A172 (cell line): ENCODE measurements at places on chromosomes 1 and 21. TPM values are rescaled to one million over a fixed set of nuclear protein-coding genes. Genes with fewer than 3 reads are reported as not detected.

Gene PIK3R3
- total RNA-seq: 9.2 and 11.2 TPM in 2 replicates

Gene PPIAL4G
- total RNA-seq: not detected in 2 replicates

Gene NBPF8
- total RNA-seq: 6.8 and 10.2 TPM in 2 replicates

Gene SDF4
- 93.4 and 109 TPM in 2 replicates for total RNA-seq

Gene LCE2C
- not detected in 2 replicates for total RNA-seq

GRCh38 chr1:235429143-235429542, 61.9 kb downstream of the TBCE start:
- no peak for DNase-seq

DNA sequence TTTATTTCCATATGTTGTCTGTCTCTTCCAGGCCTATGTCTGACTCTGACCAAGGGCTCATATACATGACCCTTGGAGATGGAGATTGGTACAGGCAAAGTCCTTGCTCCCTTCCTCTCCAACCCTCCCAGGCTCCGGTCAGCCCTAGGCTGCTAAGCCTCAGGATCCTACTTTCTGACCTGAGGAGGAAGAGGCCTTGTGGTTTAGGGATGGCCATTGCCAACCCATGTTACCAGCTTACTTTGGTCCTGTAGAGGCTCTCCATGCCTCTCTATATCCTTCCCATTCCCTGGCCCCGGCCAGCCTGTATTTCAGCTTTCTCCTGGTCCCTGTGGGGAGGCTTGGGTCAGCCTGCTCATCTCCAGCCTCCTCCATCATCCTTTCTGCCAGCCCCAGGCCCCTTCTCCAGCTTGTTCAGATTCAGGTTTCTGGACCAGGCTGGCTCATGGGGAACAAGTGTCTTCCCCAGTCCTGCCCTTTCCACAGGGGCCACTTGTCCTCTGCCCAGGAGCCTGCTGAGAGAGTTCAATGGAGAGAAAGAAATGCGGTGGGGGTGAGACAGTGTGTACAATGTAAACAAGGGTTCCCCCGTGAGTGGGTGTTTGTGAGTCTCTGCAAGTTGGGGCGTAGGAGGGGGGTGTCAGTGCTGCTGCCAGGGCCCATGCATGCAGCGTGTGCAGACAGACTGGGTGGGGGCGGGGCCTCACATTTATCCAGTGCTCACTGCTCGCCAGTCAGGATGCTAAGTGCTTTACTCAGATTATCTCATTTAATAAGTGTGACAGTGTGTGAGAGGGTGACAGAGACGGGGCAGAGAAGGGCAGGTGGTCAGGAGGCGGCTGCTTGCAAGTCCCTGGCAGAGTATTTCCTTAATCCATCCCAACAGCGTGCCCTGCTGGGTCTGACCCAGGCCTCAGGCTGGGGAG, 31.3 kb upstream of the FOXO6 start:
- DNase-seq: no peak

GRCh38 chr21:33688353-33688752, 46.1 kb downstream of the ITSN1 start:
- no peak for DNase-seq

GRCh38 chr1:27233667-27234048, 774 bp upstream of the WDTC1 start:
- no peak for DNase-seq

GRCh38 chr1:158717344-158717743, 3.2 kb downstream of the OR6K3 start:
- no peak for DNase-seq

DNA sequence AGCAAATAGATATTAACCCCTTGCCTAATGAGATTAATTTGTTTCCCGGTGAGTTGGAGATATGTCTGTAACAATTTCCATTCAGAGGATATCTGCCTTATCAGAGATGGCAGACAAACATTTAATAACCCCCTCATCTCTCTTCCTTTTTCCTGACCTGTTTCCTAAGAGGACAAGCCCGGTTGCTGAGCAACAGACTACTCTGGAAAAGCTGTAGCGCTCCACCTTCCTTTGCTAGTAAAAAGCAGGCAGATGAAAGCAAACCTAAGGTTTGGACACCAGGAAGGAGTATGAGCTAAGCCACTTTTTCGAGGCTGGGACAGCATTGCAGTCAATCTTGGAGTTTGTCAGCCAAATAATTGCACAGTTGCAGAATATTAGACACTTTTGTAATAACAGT, 82.4 kb downstream of the RGS21 start:
- DNase-seq: no peak

DNA sequence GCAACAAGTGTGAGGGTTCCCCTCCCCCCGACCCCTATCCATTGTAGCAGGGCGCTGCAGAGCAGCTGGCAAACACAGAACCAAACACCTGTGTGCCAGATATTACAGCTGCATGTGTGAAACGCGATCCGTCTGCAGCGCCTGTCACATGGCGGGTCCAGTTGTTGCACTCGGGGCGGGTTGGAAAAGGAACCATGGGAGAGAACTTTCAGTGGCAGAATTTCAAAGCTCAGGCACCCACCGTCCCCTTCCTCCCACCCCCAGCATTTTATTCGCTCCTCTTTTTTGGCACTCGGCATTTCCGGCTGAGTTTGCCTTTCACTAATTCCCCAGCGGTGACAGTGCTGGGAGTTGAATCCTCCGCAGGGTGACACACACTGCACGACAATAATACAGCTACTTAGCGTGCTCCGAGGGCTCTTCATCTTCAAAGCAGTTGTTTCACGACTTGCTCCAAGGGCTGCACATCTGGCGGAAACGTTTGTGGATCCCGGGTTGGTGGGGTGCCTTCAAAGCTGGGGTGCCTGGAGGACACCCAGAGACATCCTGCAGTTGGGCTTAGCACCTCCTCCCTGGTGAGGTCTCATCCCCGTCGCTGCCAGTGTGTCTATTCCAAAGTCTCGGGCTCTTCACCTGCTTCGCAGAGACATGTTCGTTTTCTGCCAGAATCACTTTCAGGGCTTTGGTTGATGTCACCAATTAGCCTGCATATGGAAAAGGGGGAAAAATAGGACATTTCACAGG, 180.7 kb downstream of the ZBTB18 start:
- no peak for DNase-seq

DNA sequence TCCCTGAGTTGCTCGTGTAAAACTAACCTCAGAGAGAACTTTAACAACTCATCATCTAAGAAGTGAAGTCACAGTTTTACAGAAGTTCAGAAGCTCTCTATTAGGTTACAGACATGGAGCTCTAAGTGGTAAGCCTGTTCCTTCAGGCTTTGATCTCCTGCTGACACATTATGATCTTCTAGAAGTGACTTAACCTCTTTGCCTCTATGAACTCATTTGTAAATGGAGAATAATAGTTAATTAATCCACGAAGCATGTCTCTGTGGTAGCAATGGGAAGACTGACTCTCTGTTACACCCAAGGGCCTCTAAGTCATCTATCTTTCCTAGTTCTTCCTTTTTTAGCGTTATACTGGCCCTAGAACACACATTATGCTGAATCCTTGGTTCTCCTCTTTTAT, 157.9 kb upstream of the NRIP1 start:
- DNase-seq: peak; percentile 34

DNA sequence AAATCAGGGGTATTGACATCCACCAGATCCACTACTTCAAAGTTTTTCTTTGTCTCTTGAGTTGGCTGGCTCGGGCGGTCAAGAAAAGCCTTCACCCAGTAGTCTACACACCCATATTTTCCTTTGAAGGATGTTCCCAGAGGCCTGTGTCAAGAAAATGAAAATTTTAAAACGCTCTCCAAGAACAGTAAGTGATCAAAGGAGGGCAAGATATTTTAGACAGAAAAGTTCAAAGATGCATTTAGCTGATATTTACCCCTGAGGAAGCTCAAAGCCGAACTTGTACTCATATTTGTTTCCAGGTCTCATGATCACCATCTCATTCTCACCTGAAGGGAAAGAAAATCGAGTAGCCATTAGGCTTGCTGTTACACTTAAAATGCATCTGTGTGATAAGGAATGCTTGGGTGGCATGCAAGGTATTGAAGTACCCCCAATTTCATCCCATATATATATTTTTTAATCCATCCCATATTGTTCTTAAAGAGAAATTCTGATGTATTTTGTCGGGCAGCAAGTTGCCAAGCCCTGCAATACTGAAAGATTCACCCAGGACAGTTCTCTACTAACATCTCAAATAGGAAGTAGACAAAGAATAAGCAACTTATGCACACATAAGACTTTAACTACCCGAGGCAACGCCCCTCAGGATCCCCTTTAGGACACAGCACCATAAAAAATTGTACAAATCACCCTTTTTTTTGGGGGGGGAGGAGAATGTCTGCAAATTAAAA, 1.1 kb downstream of the TXNIP start:
- DNase-seq: no peak

DNA sequence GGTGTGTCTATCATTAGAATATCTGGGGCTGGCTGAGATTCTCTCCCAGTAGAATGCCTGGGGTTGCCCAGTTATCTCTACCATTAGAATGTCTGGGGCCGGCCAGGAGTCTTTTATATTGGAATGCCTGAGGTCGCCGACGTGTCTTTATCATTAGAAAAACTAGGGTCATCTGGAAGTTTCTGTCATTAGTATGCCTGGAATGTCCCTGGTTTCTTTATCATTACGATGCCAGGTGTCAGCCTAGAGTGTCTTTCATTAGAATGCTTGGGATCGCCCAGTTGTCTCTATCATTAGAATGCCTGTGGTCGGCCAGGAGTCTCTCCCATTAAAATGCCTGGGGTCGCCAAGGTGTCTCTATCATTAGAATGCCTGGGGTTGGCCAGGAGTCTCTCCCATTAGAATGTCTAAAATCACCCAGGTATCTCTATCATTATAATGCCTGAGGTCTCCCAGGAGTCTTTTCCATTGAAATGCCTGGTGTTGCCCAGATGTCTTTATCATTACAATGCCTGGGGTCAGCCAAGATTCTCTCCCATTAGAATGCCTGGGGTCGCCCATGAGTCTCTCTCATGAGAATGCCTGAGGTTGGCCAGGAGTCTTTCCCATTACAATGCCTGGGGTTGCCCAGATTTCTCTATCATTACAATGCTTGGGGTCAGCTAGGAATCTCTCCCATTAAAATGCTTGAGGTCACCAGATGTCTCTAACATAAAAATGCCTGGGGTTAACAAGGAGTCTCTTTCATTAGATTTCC, 53.2 kb downstream of the RNF187 start:
- peak; percentile 45 for DNase-seq

GRCh38 chr1:52153010-52153409, 11.1 kb downstream of the ZFYVE9 start:
- DNase-seq: no peak

- peak; percentile 87 for DNase-seq
These were observed 137.2 kb downstream of the DHRS3 start for GRCh38 chr1:12480748-12481362.

GRCh38 chr1:1529321-1529720, 11.1 kb downstream of the TMEM240 start:
- DNase-seq: no peak

- DNase-seq: no peak
These were observed 31.1 kb downstream of the KPNA6 start for GRCh38 chr1:32138965-32139364.

GRCh38 chr1:110242731-110243130, 32.6 kb downstream of the KCNC4 start:
- no peak for DNase-seq

GRCh38 chr1:57860931-57861565, 437.2 kb upstream of the DAB1 start:
- DNase-seq: no peak

DNA sequence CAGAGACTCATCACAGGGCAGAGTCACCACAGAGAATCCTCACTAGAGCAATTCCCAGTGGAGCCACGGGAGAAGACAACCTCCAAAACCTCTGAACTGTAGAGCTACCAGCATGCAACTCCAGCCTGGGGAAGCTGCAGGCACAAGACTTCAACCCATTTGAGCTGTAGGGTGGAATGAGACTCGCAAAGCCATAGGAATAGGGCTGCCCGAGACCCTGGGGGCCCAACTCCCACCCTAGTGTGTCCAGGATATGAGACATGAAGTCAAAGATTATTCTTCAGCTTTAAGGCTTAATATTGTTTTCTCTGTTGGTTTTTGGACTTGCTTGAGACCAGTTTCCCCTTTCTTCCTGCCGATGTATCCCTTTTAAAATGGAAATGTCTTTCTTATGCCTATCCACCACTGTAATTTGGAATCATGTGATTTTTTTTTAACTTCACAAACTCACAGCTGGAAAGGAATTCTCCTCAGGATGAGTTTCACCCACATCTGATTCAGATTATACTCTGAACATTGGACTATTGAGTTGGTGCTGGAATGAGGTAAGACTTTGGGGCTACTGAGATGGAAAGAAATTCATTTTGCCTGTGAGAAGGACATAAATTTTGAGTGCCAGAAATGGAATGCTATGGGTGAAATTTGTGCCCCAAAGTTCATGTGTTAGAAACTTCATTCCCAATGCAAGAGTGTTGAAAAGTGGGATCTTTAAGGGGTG, 59.6 kb upstream of the ST6GALNAC5 start:
- DNase-seq: no peak

GRCh38 chr1:180524915-180525714, 22.7 kb upstream of the ACBD6 start:
- DNase-seq: no peak

GRCh38 chr1:157725221-157725577, 24.6 kb upstream of the FCRL3 start:
- DNase-seq: no peak

DNA sequence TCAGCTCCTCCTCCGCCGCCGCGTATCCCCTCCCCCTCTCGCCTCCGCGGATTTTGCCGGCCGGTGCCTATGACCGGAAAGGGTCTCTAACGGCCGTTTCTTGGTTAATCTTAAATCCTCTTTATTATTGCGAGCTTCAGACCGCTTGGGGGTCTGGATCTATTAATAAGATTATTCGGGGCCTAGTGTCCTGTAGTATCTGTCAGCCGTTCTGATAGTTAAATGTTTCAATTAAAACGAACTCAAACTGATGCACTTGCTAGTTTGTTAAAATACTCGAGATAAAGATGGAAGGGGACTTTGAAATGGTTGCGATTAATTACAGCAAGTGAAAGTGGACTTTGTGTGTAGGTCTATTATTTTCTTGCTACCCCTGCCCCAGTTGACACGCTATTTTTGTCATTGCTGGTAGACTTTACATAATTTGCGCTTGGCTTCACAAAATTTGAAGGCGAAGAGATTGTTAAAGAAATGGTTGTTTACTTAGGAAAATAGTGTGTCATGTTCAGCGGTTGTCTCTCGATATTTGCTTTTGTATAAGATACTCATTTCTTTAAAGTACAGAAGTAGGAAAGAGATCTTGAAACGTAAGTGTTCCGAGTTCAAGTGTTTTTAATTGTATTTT, 779 bp downstream of the SON start:
- no peak for DNase-seq

DNA sequence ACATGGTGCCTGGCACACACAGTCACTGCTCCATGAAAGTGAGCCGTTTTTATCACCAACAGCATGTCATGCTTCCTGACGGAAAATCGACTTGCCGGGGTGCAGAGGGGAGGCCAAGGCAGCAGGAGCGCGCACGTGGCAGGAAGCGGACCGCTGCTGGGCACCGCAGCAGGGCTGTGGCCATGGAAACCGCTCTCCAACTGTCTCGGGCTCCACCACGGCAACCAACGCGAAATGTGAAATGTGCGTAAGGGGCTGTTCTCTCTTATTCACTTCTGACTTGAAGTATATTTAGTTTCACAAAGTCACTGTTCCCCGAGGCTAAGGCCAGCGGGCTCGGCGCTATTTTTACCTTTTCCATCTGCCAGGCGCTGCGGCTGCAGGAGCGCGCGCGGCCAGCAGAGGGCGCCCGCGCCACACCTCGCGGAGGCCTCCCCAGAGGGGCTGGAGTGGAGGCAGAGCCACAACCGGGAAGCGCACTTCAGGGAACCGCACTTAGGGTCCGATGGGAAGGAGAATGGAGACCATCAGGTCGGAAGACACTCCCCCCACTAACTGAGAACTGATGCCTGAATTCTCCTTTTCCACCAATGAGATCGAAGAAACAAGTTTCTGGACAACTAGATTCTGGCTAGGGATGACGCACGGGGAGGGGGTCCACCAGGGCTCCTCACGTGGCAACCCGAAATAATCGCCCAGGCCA, 19.7 kb downstream of the RCC2 start:
- no peak for DNase-seq
